Inflammatory macrophage treated with lipopolysaccharide for 1 hour (primary cell): ENCODE measurements at places on chromosomes 12 and 14.

DNA sequence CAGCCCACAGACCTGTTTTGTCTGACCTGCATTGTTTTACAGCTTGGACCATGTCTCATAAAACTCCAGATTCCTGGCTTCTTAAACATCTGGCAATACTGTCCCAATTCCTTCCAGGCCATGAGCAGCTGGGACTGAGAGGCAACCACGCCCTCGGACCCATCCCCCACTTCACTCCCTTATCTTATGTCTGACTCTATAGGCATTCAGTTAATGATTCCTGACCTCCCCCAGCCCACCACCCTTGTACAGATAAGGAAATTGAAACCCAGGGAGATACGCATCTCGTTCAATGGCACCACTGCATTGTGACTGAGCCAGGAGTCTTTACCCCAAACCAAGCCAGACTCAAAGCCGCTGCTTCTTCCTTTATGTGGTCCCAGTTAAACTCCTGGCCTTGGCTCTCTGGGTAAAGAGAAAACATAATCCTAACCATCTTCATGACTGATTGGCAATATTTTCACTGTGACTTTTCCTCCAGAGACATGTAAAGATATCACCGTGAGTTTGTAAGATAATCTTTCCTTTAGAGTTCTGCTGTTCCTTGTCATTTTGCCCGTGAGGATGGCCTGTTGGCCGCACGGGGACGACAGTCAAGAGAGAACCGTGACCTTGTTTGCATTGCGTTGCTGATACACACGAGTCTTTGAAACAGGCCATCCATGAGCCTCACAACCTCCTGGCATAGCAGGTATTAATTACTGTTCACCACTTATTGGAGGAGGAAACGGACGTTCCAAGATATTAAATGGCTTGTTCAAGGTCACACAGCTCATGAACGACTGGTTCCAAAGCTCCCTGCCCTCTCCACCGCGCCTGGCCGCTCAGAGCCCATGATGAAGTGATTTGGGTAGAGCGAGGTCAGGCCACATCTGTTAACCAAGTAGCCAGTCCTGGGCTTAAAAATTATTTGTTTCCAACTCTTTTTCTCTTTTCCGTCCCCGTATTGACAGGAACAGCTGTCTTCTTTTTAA is 39.4 kb downstream of the MAP1LC3B2 start:
- DNase-seq, result no peak

DNA sequence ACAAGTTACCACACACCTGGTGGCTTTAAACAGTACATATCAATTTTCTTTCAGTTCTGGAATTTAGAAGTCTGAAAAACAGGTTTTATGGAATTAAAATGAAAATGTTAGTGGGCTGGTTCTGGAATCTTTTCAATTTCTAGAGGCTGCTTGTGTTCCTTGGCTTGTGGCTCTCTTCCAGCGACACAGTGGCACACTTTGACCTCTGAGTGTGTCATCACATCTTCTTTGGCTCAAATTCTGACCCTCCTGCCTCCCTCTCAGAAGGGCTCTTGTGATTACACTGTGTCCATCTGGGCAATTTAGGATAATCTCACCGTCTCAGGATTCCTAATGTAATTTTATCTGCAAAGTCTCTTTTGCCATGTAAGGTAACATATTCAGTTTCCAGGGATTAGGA is 170.0 kb downstream of the PLCZ1 start:
- no peak for DNase-seq

- DNase-seq, result no peak
Observed at GRCh38 chr14:26401179-26401968, 196.5 kb downstream of the NOVA1 start.

DNA sequence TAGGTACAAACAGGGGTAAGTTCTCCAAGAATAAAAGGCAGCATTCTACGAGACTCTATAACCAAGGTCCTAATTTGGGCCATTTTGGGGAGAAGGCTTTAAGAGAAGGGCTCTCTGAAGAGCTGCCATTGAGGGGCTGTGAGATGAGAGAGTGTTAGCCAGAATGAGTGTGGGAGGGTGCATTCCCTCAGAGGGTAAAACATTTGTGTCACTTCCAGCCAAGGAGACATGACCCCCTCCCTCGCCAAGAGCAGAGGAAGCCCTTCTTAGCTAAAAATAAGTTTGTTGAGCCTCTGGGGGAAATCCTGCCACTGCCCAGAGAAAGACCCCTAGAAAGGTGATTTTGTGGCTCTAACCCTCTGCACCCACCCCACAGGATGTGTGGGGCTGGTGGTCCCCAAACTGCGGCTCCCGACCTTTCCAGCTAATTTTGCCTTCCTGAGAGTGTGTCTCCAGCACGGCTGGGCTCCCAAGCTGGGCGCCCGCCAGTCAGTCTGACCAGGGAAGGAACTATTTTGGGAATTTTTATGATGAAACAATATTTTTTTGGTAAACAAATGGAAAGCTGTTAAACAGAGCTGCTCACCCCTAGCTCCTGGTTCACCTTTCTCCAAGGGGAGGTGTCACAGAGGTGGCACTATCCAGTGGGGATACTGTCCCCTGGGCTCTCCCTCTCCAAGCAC is 65.9 kb upstream of the JDP2 start:
- DNase-seq, result no peak

GRCh38 chr14:75476274-75476995 is 45.8 kb upstream of the BATF start:
- DNase-seq, result no peak
